ENCODE measurements at places on chromosomes 1 and 21. TPM values are rescaled to one million over a fixed set of nuclear protein-coding genes. Genes with fewer than 3 reads are reported as not detected.

Gene TMEM52
- 0.18 TPM for total RNA-seq

Gene KIF14
- 3.6 TPM for total RNA-seq

Gene NIBAN1
- 19.7 TPM for total RNA-seq

Gene TCEA3
- 0.70 TPM for total RNA-seq

Gene PIGV
- total RNA-seq: 9.5 TPM

Gene CELF3
- total RNA-seq: not detected

Gene RYR2
- total RNA-seq: not detected

Gene LCE1B
- not detected for total RNA-seq

DNA sequence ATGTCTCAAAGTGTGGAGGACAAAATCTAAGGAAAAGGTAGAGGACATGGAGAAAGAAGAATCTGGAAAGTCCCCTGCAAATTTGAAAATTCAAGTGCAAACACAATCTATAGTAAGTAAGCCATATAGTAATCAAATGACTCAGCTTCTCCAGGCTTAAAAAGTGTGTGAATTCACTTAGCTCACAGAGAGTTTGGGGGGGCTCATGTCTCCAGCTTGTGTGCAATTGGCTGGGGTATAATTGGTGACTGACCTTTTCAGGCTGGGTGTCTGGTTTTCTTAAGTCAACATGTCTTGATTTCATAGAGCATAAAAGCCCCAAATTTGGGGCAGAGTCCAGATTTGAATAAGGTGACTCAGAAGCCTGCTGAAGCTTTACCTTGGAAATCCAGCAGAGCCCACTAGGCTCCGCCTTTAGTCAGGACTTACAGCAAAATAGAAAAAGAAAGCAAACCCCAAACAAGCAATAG is 8.6 kb downstream of the CLDN14 start:
- no peak for DNase-seq

DNA sequence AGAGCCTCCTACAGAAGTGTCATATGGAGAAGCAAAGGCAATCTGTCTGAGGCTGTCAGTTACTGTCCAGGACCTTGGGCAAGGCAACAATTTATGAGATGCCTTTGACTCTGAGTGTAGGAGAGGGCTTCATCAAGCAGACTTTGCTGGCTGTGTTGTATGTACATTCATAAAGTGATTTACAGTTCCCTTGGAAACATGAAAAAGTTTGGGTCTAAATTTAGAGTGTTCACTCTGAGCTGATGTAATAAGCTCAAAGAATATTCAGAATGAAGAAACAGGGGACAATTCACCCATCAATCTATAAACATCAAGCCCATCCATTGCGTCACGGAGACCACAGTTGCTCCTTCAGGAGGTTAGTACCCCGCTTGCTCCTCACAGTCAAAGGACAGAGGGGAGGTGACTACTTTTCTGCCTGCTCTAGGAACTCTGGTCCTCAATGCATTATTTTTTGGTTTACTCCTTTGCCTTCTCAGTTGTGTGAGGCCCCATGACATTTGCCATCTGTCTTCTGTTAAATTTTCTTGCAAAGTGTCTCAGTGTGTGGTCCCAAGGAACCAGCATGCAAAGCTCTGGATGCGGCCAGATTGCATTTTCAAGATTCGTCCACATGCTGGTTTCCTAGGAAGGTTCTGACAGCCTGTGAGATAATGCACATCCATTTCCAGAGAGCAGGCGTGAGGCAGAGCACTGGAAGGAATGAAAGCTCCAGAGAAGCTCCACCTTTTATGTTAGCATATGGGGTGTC is 241.1 kb upstream of the KIAA0040 start:
- DNase-seq: no peak

DNA sequence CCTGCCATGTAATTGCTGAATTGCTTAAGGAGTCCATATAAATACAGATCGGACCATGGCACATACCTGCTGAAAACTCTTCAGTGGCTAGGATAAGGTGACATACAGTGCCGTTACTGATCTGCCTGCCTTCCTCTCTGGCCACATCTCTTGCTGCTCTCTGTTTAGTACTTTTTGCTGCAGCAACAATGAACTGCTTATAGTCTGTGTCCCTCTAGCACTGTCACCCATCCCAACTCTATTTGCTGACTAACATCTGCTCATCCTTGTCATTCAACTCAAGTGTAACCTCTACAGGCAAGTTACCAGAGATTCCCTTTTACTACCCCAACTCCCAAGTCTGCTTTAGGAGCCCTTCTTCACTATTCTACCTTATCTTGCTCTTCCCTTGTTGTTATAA is 65.6 kb downstream of the GTF2B start:
- no peak for DNase-seq

DNA sequence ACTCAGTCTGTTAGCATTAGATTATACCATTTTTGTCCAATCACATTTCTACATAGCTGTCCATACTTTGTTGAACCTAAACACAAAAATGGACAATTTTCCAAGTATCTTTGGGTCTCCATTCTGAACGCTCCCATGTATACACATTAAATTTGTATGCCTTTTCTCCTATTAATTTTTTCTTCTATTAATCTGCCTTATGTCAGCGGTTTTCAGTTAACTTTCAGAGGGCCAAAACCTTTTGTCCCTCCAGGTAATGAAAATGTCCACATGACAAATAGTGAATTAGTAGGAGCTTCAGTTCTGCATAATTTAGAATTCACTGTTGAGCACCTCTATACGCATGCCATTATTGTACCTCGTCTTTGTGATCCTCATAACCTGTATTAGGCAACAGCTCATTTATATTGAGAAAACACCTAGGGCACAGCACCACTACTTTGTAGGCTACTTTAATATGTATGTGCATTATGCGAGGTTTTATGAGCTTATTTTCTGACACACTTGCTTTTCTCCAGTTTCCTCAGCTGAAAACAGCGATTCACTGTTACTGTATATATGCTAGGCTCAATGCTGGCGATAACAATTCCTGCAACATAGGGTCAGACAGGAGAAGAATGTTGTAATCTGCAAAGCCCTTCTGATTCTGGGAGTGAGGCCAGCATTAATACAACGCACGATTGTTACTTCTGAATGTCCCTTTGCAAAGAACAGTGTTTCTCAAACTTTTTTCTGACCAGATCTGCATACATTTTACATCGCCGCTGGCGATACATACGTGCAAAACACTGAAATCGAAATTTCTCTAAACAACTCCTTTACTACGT is 1.1 kb upstream of the ABCD3 start:
- DNase-seq: peak; percentile 22

DNA sequence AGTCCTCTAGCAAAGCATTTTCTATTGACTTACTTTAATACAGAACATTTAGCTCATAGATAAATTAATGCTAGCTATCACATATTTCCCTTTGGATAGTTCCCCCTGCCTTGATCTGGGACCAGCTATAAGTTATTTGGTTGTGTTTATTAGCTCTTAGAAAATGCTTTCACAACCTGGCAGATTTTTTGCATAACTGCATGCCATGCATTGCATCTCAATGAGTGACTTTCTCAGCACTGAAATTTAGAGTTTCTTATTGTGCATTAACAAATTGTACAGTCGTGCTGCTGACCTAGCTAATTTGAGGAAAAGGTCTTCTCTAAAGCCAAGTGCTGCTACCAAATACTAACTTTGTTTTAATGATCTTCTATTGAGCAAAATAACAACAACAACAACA is 164.8 kb downstream of the PLPPR5 start:
- no peak for DNase-seq

DNA sequence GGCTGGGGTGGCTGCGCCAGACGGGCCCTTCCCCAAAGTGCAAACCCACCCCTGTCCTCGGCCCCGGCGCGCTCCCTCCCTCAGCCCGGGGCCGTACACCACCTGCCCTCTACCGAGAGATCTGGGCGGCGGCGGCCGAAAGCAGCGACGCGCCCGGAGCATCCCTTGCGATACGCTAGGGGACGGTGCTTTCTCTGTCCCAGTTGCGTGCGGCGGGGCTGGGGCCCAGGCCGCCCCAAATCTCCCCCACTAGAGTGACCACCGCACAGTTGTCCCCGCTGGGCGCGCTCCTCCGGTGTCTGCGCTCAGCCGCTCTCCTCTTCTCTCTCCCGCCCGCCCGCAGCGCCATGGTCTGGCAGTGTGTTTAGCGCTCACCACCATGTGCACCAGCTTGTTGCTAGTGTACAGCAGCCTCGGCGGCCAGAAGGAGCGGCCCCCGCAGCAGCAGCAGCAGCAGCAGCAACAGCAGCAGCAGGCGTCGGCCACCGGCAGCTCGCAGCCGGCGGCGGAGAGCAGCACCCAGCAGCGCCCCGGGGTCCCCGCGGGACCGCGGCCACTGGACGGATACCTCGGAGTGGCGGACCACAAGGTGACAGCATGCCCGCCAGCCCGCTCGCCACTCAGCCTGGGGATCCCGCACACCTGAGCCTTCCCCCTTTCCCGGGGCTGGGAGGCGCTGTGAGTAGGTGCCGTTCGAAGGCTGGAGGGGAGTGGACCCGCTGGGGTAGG is 1.0 kb downstream of the ST6GALNAC5 start:
- no peak for DNase-seq

GRCh38 chr1:201506557-201507359 is at the start of gene CSRP1:
Gene CSRP1, minus strand, starts transcription at chr1:201507123. Its CDS starts 10,820 bp downstream, at chr1:201496303.
- no peak for DNase-seq

DNA sequence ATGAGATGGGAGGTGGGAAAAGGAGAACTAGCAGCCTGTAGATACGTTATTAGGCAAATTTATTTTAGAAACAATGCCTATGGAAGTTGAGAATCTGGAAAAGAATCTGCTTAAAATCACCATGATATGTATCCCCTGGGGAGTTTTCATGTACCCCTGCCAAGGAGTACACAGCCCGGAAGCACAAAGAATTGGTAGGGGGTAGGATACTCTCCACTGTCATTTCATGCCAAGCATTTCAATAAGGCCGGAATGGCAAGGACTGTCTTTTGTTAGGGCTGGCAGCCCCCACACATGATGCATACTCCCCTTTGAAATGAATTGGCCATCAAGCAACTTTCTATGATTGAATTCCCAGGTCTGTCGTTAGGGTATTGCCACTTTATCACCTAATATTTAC is 111.5 kb upstream of the APP start:
- DNase-seq: no peak

DNA sequence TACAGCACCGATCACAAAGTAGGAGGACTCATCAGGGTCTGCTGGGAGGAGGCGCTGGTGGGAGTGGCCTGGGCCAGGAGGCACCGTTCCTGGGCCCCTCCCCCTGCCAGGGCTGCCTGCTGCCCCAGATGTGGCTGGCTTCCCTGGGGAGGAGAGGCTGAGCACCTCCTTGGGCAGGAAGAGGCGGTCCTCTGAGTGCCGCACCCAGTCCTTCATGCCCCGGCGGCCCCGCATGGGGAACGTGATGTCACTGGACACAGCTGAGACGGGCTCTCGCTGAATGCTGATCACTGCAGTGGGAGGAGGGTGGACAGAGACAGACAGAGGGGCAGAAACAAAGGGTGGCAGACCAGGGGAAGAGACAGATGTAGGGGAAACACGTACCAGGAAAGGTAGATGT is 24.8 kb downstream of the ADGRB2 start:
- DNase-seq: no peak

DNA sequence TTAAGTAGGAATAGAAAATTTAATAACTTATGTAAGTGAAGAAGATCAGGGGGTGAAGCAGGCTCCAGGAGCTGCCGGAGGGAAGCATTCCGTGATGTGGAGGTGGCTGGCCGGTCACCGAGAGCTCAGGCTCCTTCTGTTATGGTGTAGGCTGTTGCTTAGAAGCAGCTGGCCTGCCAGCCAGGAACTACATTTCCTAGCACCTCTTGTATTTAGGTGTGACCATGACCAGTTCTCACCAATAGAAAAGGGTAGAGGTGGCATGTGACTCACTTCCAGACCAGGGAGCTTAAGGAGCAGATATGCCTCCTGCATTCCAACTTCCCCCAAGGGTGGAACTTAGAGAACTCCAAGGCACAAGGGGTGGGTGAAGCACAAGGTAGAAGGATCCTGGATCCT is 120.7 kb downstream of the ACTL8 start:
- DNase-seq: no peak

- DNase-seq: no peak
Measured at GRCh38 chr1:147891088-147891487, 11.5 kb upstream of the GJA8 start.

GRCh38 chr1:48823168-48823567 is 46.5 kb upstream of the BEND5 start:
- DNase-seq: no peak

DNA sequence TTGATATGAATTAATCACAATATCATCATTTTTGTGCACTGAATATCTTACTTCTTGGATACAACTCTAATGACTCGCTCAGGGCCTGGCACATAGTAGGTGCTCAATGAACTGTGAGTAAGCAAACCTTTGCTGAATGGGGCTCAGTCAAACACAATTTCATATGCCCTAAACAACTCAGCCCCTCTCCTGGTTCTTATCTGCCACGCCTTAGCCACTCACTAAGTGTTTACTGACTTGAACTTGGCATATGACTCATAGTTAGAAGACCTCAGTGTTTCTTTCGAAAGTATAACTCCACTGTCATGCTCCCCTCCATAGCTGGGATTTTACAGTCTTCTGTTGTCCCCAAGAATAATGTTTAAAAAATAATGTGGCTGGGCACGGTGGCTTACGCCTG is 4.8 kb upstream of the IFNLR1 start:
- no peak for DNase-seq

GRCh38 chr1:158103861-158104522 is 76.7 kb upstream of the CD1D start:
- no peak for DNase-seq

- no peak for DNase-seq
Measured at GRCh38 chr1:155424091-155424490, 103.4 kb downstream of the RUSC1 start.

DNA sequence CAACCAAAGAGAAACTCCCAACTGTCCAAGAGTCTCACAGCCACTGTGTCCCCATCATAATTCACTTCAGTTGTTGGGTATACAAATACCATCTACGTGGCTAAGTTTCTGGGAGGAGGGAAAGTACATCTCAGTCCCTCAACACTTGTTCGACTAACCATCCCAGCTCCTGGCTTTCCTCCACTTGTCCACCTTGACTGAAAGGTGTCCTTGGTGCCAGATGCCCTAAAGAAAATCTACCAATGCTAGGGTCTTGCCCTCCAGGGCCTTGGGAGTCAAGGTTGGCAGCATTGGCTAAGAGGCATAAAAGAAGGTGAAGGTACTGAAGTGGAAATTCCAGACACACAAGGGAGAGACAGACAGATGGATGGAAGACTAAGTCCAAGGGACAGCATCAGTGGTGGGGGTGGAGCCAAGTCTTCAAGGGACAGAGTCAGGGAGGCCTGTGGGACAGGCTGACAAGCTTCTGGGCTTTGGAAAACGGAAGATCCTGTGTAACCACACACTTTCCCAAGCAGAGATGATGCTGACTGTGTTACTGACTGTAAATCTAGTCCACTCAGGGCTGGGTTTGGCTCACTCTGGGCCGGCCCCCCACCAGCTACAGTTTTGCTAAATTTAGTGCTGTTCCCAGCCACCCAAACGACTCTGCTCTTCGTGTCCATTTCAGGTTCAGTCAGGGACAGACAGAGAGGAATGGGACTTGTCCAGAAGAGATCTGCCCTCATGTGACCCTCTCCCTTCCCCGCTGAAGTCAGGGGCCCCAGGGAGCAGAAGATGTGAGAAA is 60.1 kb downstream of the CD34 start:
- DNase-seq: no peak

DNA sequence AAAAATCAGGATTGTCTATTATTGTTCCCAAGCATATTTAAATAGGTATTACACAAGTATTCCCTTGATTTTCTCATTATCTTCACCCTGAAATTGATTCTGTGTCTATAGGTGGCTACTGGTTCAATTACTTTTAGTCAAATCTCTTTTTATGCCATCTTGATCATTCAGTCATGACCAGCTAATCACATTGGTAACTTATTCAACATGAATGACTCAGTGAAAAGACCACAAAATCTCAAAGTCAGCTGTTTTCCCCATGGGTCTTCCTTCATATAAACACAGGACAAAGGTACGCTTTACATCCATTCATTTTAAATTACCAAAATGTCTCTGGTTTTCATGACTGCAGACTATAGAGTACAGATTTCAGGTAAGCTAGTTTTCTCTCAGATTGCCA is 23.7 kb upstream of the NRIP1 start:
- DNase-seq: no peak

Data from glomerular endothelial cell (primary cell).